Neural crest cell (in vitro differentiated cells): ENCODE measurements at places on chromosomes 3 and 15. TPM values are rescaled to one million over a fixed set of nuclear protein-coding genes. Genes with fewer than 3 reads are reported as not detected.

The ATP2C1 gene
- 66.8 and 73.8 TPM in 2 replicates for total RNA-seq

DNA sequence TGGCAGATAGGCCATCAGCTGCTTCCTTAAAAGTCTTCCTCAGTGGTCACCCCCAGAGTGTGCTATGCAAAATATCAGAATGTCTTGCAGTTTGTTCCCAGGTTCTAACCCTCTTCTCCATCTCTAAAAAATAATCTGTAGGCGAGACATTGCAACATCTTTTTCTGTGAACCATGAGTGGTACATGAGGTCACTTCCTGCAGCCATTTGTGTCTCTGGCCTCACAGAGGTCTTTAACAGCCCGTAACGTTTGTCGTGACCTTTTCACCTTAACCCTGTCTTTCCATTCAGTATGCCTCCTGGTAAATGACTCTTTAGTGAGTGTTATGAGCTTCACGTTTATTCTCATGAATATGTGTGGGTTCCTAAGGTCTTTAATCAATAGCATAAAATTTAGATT, 145.4 kb downstream of the KLHL25 start:
- no peaks in the 10 kb centered on the region for H3K27me3 ChIP-seq
- peak overlapping the region; percentile 52 for H3K27ac ChIP-seq
- no peak overlapping the region for H3K4me3 ChIP-seq
- DNase-seq = peak; percentile 5
- H3K4me1 ChIP-seq = peaks cover 19% of the 10 kb centered on the region

- peaks cover 51% of the 10 kb centered on the region for H3K27me3 ChIP-seq
- DNase-seq = no peak
- no peak overlapping the region for H3K4me3 ChIP-seq
- no peaks in the 10 kb centered on the region for H3K36me3 ChIP-seq
- no peaks in the 10 kb centered on the region for H3K4me1 ChIP-seq
These were observed 28.5 kb downstream of the LHFPL4 start for GRCh38 chr3:9525078-9525477.

DNA sequence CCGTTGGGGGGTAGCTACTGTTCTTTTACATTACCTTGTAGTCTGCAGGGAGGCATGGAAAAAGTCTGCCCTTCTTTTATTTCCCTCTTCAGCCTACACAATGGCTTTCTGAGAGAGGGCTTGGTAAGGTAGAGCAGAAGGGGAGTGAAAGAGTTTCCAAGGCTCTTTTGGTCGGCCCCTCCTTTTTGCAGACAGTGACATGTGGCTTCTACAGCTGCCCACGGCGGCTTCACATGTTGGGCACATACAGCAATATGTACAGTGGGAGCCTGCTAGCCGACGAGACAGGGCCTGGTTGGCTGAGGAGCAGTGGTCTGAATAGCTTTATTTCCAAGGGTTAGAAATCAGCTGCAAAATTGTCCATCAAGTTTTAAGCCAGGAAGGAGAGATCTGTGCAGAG, 4.0 kb downstream of the INAFM2 start:
- DNase-seq = no peak
- no peak overlapping the region for H3K27ac ChIP-seq
- peak overlapping the region; percentile 88 for H3K4me3 ChIP-seq

The C3orf49 gene
- total RNA-seq = not detected in 2 replicates

GRCh38 chr3:117763561-117763960, 1054.0 kb downstream of the TUSC7 start:
- peaks cover 19% of the 10 kb centered on the region for H3K4me1 ChIP-seq
- H3K27me3 ChIP-seq = no peaks in the 10 kb centered on the region
- no peak overlapping the region for H3K4me3 ChIP-seq
- H3K27ac ChIP-seq = no peak overlapping the region

DNA sequence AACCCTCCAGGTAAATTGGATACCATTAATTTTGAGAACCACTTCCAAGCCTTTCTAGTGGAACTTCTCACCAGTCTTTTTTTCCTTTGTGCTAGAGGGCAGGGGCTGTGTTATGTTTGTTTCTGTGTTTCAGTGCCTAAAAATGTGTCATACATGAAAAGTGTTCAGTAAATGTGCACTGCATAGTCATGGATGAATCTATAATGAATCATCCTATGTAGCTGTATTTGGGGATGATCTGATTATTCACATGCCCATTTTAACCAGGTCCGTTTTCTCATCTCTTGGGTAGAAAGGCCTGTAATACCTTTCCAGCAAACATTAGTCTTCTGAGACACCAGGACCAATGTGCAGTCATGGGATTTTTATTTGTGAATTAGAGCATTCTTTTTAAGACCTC, 583.0 kb upstream of the GOLIM4 start:
- no peaks in the 10 kb centered on the region for H3K27me3 ChIP-seq
- H3K36me3 ChIP-seq = peaks cover 4% of the 10 kb centered on the region
- no peak for DNase-seq

DNA sequence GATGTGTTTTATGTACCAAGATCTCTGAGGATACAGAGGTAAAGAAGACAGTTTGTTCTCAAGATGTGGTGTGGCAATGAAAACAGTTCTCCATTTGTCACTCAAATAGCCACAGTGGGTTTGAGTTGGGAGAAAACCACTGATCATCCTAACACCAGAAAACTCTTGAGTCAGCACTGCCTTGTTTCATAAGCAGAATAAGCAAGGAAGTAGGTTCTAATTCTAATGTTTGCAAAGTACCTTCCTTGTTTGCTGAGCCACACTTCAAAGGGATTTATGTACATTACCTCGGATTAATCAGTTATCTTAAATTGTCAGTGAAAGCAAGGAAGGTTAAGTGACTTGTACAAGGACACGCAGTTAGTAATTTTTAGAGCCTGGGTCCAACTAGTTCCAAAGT, 107.8 kb upstream of the BOC start:
- H3K4me3 ChIP-seq = no peak overlapping the region
- no peak for DNase-seq
- H3K4me1 ChIP-seq = peaks cover 52% of the 10 kb centered on the region

GRCh38 chr3:61748288-61748687, 186.9 kb downstream of the PTPRG start:
- H3K4me3 ChIP-seq = no peak overlapping the region
- H3K27me3 ChIP-seq = no peaks in the 10 kb centered on the region
- H3K4me1 ChIP-seq = peaks cover 8% of the 10 kb centered on the region
- DNase-seq = no peak
- H3K27ac ChIP-seq = no peak overlapping the region
- H3K36me3 ChIP-seq = peaks cover 5% of the 10 kb centered on the region

DNA sequence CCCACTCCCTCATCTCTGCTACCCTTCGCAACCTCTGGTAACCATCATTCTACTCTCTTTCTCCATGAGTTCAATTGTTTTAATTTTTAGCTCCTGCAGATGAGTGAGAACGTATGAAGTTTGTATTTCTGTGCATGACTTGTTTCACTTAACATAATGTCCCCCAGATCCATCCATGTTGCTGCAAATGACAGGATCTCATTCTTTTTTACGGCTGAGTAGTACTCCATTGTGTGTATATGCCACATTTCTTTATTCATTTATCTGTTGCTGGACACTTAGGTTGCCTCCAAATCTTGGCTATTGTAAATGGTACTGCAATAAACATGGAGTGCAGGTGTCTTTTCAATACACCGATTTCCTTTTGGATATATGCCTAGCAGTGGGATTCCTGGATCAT, 12.1 kb downstream of the GALK2 start:
- DNase-seq = no peak
- H3K4me1 ChIP-seq = peaks cover 25% of the 10 kb centered on the region
- H3K27ac ChIP-seq = no peak overlapping the region
- no peaks in the 10 kb centered on the region for H3K27me3 ChIP-seq
- H3K36me3 ChIP-seq = peaks cover 13% of the 10 kb centered on the region
- no peak overlapping the region for H3K4me3 ChIP-seq

The CP gene
- 0.09 and 0.42 TPM in 2 replicates for total RNA-seq

- no peak for DNase-seq
- no peak overlapping the region for H3K4me3 ChIP-seq
- H3K27me3 ChIP-seq = no peaks in the 10 kb centered on the region
These were observed 48.3 kb downstream of the SPTSSB start for GRCh38 chr3:161322781-161323568.

The CCR5 gene
- total RNA-seq = not detected in 2 replicates

DNA sequence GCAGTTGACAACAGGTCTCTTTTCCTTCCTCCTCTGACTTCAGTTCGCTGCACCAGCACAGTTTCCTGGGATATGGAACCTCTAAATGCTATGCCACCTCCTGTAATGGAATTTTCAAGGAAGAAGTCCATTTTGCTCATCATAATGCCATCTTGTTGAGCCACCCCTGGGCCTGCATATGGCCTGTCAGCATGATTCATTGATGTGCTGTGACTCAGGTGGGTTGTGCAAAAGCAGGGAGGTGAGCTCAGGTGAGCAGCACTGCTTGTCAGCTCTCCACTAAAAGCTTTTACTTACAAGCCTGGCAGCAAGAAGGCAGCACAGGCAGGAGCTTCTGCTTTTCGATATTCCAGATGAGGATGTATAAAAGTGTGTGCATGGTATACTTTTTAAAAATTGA, 247.1 kb upstream of the LMCD1 start:
- peaks cover 2% of the 10 kb centered on the region for H3K36me3 ChIP-seq
- H3K27ac ChIP-seq = peak overlapping the region; percentile 35
- no peaks in the 10 kb centered on the region for H3K27me3 ChIP-seq
- DNase-seq = no peak
- peaks cover 11% of the 10 kb centered on the region for H3K4me1 ChIP-seq
- no peak overlapping the region for H3K4me3 ChIP-seq

- H3K27me3 ChIP-seq = no peaks in the 10 kb centered on the region
- H3K27ac ChIP-seq = no peak overlapping the region
- no peaks in the 10 kb centered on the region for H3K4me1 ChIP-seq
- H3K36me3 ChIP-seq = peaks cover 8% of the 10 kb centered on the region
- no peak overlapping the region for H3K4me3 ChIP-seq
These were observed 245.2 kb downstream of the IL20RB start for GRCh38 chr3:137202941-137203340.

- H3K36me3 ChIP-seq = no peaks in the 10 kb centered on the region
- DNase-seq = peak; percentile 46
- no peaks in the 10 kb centered on the region for H3K27me3 ChIP-seq
- H3K4me3 ChIP-seq = no peak overlapping the region
- H3K4me1 ChIP-seq = peaks cover 4% of the 10 kb centered on the region
These were observed 117.5 kb downstream of the EDEM1 start for GRCh38 chr3:5304789-5305683.

GRCh38 chr15:41923401-41923997, 29.6 kb upstream of the SPTBN5 start:
- H3K27me3 ChIP-seq = no peaks in the 10 kb centered on the region
- H3K4me1 ChIP-seq = peaks cover 36% of the 10 kb centered on the region
- no peak overlapping the region for H3K4me3 ChIP-seq

The GLT8D1 gene
- 64.1 and 69.9 TPM in 2 replicates for total RNA-seq

The CELSR3 gene
- 26.5 and 27.2 TPM in 2 replicates for total RNA-seq

GRCh38 chr3:161851941-161852566, 355.4 kb downstream of the OTOL1 start:
- H3K27me3 ChIP-seq = no peaks in the 10 kb centered on the region
- H3K4me1 ChIP-seq = no peaks in the 10 kb centered on the region
- no peaks in the 10 kb centered on the region for H3K36me3 ChIP-seq
- H3K27ac ChIP-seq = no peak overlapping the region
- DNase-seq = peak; percentile 56

The LRCH3 gene
- total RNA-seq = 69.0 and 69.8 TPM in 2 replicates

GRCh38 chr15:56272454-56272853, 28.8 kb upstream of the RFX7 start:
- H3K27me3 ChIP-seq = no peaks in the 10 kb centered on the region
- no peak overlapping the region for H3K4me3 ChIP-seq
- no peak for DNase-seq
- no peaks in the 10 kb centered on the region for H3K4me1 ChIP-seq
- H3K36me3 ChIP-seq = peaks cover 20% of the 10 kb centered on the region

The CMTM8 gene
- 4.4 TPM in 2 replicates for total RNA-seq

DNA sequence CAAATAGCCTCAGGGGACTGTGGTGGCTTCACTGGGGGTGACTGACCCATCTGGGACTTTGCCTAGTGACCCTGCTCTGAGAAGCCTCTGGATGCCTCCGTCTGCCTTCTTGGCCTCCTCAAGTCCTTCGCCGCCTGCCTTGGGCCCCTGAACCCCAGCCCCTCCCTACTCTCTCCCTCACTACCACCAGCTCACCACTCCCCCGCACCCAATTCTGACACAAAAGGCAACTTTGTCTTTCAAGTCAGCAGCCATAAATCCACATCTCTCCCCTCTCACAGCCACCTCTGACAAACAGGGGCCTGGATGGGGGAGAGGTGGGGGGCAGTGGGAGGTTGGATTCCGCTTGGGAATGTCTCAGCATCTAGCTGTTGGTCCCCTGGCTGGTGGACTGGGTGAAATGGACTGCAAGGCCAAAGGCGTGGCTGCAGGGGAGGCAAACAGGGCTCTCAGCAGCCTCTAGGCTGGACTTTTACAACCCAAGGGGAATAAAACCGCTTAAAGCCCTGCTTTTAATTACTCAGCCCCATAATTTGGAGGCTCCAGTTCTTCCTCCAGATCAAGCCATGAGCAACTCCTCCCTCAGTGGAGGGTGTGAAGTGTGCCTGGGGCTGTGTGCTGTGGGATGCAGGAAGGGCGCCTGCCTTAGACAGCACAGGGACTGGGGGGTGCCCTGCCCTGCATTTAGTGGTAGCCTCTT, 33.4 kb downstream of the IGDCC3 start:
- DNase-seq = no peak
- H3K27me3 ChIP-seq = no peaks in the 10 kb centered on the region
- peaks cover 81% of the 10 kb centered on the region for H3K4me1 ChIP-seq
- H3K36me3 ChIP-seq = peaks cover 9% of the 10 kb centered on the region
- H3K4me3 ChIP-seq = peak overlapping the region; percentile 47
- H3K27ac ChIP-seq = peak overlapping the region; percentile 35
